ENCODE measurements at places on chromosomes 5 and 9.

DNA sequence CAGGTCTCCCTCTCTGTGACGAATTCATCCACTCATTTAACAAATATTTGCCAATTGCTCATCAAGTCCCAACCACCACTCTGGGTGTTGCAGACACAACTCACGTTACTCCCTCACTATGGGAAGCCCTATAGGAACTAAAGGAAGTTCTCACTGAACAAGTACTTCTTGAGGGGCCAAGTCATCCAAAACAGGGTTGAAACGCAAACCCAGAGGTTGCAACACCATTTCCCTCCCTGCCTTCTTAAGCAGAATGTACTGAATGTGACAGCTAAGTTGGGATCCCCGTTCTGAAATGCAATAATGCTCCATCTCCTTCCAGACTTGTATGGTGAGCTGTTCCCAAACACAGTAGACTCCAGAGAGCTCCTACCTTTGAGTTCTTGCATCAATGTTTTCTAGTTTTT, 34.3 kb downstream of the EPB41L4B start:
- no peak for DNase-seq

GRCh38 chr9:76537150-76537646, 78.2 kb downstream of the GCNT1 start:
- no peak for DNase-seq

DNA sequence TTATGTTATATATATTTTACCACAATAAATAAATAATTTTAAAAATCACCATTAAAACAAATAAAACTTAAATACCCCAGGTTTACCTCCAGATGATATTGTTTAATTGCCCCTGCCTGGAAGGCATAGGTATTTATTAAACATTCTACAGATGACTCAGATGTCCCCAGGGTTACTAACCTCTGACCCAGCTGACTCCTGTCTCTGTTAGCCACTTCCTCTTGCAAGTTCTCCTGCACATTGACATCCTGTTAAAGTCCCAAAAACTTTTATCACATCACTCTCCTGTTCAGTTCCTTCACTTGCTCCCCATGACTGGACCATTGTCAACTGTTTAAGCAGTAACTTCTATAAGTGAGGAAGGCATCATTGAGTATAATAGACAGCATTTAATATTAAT, 37.0 kb upstream of the RAB3C start:
- DNase-seq, result no peak

- DNase-seq, result no peak
Observed at GRCh38 chr5:170782438-170782837, 1.1 kb upstream of the GABRP start.

GRCh38 chr5:180636403-180637075, 12.9 kb downstream of the FLT4 start:
- DNase-seq, result peak; percentile 67

DNA sequence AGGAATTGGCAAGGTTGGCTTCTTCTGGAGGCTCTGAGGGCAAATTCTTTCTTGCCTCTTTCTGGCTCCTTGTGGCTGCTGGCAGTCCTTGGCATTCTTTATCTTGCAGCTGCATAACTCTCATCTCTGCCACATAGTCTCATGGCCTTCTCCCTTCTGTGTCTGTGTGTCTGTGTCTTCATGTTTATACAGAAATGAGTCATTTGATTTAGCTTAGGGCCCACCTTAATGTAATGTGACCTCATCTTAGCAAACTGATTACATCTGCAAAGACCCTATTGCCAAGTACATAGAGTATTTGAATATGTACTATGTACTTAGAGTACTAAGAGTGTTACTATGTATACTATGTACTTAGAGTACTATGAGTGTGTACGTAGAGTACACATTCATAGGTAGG, 122.5 kb downstream of the RFK start:
- no peak for DNase-seq

DNA sequence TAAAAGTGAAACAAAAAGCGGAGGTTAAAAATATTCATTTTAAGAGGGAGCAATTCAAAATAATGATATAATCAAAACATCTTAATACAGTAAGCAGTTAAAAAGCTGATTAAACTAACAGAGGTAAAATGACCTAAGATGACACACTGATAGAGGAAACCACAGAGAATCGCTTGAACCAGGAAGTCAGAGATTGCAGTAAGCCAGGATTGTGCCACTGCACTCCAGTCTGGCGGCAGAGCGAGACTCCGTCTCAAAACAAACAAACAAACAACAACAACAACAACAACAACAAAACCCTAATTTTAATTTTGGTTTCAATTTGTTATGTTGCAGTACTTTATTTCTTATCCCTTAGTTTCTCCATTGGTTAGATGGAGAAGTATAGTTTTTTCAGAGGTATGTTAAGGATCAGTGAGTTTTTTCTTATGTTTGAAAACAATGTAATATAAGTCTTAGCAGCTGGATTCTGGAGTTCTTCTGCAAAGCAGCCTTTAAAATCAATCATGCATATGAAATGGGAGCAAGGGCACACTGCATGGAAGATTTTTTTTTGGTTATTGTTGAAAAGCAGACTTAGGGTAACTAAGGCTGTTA, 58.5 kb downstream of the MLANA start:
- no peak for DNase-seq

GRCh38 chr5:160905285-160905684, 53.3 kb upstream of the ATP10B start:
- DNase-seq, result no peak

DNA sequence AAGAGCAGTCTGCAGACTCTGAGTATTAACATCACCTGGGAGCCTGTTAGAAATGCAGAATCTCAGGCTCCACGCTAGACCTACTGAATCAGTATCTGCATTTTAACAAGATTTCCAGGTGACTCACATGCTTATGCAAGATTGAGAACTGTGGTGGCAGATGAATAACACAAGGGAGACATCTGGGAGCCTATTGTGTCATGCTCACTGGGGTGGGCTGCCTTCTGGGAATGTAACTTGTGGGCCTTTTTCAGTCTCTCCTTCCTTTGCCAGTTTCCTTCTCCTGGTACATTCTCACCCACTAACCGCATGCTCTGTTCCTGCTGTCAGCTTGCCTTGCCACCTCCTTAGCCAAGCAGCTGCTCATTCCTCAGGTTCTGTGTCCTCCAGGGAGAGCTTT, 176.6 kb upstream of the C9orf72 start:
- DNase-seq, result no peak

DNA sequence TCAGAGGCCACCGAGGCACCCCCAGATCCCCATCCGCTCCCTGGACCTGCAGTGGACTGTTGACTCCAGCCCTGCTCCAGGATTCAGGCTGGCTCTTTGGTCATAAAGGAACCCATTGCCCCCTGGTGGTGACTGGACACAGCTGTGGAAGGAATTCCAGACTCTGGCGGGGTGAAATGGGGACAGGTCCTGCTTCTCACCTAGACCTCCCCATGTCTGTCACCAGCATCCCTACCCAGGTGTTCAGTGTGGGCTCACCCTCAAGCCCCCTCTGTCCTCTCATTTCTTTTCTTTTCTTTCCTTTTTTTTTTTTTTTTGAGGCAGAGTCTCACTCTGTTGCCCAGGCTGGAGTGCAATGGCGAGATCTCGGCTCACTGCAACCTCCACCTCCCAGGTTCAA, 25.5 kb upstream of the STXBP1 start:
- DNase-seq, result peak; percentile 91

- DNase-seq, result no peak
Observed at GRCh38 chr9:84331119-84331809, 9.3 kb downstream of the SLC28A3 start.

DNA sequence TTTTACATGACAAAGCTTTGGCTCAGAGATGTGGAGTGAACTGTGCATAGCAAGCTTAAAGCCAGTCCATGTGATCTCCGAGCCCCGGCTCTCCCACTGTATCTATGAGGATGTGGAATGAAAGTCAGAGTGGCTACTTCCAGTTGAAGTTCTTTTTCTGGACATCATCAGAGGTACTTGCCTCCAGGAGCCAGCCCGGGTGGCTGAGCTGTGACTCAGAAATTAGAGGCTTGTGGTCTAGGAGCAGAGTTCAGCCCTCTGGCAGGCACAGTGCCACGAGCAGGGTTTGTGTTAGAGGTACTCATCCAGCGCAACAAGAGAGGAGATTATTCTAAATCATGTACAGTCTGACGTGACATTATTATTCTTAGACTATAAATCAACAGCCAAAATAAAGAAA, 322.5 kb downstream of the CDK5RAP2 start:
- DNase-seq, result no peak

- peak; percentile 81 for DNase-seq
Observed at GRCh38 chr5:10607666-10608073, 43.8 kb downstream of the ANKRD33B start.

GRCh38 chr9:12719431-12719830, 26.2 kb downstream of the TYRP1 start:
- DNase-seq, result no peak

DNA sequence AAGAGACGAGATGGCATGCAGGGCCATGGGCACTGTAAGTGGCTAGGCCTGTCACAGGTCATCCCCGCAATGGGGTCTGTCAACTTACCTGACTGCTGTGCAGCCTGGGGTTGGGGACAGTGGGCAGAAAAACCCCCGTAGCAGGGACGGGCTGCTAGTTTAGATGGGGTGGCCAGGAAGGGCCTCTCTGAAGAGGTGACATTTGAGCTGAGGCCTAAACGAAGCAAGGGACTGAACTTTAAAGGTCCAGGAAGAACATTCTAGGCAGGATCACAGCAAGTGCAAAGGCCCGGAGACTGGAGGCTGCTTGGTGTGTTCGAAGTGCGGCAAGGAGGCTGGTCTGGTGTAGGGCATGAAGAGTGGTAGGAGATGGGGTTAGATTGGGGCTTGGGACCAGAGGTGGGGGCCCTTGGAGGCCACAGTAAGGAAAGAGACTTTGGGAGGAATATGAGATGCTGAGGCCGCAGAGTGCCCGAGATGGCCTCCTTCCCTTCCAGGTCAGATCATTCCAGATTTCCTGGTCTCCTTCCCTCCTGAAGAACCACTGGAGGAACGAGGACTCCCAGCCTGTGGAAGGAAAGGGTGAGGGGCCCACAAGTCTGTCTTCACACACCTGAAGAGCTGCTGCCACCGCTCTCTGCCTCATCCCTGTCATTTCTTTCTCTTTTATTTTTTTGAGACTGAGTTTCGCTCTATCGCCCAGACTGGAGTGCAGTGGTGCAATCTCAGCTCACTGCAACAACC, 37.9 kb upstream of the SH3PXD2B start:
- DNase-seq, result peak; percentile 68

DNA sequence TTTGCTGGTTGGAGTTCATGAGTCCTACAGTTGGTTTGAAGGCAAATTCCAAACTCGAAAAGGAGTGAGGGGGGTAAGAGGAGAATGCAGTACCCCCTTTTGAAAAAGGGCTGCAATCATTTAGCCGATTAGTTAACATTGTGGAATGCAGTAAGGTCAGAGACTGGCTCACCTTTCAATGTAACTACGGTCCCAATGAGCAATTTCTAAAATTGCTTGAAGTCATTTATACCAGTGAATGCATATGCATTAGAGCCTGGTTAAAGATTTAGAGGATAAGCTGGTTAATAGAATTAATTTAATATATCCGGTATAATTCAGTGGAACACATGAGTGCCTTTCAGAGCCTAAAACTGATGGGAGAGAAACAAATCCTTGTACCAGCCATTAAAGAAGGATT, 172.6 kb upstream of the PAPPA start:
- no peak for DNase-seq

DNA sequence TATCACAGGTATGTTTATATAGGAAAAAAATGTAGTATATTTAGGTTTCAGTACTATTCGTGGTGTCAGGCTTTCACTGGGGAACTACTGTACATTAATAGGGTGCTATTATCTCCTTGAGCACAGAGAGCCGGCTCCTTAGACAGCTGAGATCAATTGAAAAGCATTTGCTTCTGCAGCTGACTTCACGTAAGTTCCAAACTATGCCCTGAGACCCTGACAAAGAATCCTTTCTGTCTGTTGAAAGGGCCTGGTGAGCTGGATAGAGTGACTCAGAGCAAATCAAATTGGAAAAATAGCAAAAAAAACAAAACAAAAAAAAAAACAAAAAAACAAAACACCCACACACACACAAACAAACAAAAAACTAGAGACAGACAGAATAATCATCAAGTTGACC, 652.0 kb downstream of the MTRR start:
- DNase-seq, result no peak

DNA sequence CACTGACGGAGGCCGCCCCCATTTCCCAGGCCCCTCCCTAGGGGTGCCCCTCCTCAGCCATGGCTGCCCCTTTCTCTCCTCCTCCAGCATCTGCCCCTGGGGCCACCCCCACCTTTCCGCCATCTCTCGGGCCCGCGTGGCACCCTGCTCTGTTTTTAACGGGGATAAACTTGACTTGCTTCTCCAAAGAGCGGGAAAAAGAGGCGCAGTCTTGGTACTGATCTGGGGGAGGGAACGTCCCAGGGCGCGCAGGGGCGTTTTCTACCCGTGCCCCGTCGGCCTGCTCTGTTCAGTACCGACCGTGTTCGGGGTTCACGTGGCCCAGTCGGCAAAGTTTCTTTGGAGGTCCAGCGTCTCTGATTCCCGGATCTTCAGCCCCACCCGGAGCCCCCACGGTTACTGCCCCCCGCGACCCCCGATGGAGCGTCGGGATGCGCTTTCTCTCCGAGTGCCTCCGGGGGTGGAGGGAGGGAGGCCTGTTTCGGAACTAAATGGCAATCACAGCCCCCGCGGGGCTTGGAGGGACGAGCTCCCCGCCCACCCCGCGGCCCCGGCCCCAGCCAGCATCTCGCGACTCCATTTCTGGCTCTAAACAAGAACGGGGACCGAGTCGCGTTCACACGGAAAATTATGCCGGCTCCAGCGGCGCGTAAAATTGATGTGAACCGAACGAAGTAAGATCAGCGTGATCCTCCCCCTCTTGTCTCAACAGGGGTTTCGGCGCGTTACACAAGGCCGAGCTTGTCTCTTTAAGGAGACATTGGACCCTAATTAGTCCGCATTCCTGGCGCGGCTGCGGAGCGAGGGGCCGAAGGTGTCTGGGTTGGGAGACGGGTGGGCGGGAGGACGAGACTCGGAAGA, 1.1 kb upstream of the TLE4 start:
- peak; percentile 89 for DNase-seq

GRCh38 chr9:94479757-94480156, 75.1 kb upstream of the PCAT7 start:
- DNase-seq, result no peak

DNA sequence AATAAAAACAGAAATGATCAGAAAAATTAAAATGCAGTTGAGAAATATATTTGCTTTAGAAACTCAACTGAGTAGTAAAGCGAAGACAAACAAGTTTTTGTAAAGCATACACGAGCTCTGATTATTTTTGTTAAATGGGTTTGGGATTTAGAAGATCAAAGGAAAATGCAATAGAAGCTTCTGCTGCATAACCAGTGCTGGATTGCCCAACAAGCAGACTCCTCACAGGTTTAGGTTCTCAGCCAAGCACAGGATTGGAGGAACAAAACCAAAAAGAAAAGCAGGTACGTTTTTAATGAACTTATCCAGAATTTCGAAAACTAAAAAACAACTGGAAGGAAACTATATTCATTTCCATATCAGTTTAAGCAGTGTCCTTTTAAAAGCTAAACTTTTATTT, 423.8 kb downstream of the TMEM161B start:
- no peak for DNase-seq

DNA sequence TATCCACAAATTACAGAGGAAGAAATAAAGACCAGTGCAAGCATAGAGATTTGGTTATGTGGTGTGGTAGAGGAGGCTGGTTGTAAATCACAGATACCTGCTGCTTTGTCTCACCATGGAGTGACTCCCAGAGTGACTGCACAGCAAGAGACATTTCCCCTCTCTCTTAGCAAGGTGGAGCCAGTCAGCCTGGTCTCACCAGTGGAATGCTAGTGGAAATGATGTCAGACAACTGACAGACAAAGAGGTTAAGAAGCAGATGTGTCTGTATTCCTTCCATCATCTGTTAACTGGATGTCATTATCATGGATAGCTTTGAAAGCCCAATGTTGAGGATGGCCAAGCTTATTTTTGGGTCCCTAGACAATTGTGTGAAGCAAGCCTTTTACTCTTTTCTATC, 509.4 kb upstream of the SEMA6A start:
- no peak for DNase-seq
